ENCODE measurements at places on chromosomes 4 and X.

DNA sequence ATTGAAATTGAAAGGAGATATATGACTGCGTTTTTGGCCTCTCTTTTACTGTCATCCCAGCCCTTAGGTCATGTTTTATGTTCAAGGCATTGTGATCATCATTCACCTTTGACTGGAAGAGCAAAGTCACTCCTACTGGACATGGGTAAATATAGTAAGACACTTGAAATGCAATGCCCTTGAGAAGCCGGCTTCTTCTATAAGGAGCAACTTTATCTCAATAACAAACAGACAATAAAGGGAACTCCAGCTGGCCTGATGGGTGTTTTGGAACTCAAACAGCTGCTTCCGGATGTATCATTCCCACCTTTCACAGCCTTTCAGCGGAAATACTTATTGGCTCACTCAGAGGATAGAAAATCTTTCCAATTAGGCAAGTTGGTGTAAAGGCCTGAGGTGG, 65.1 kb upstream of the C4orf54 start:
- no peak for DNase-seq

- no peak for DNase-seq
Measured at GRCh38 chr4:35939751-35940150, 304.6 kb downstream of the ARAP2 start.

DNA sequence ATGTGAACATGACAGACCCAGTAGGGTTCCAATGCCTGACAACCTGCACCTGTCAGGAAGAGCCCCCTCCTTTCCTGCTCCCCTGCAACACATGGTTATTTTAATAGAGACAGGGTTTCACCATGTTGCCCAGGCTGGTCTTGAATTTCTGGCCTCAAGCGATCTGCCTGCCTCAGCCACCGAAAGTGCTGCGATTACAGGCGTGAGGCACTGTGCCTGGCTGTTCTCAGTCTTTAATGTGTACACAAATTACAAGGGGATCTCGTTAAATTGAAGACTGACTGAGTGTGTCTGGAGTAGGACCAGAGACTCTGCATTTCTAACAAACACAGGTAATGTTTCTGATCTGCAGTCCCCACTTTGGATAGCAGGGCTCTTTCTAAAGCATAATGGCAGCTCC, 55.4 kb downstream of the NPNT start:
- DNase-seq, result no peak

- peak; percentile 57 for DNase-seq
Measured at GRCh38 chrX:15151267-15152186, 118.4 kb downstream of the ASB9 start.

GRCh38 chr4:74054483-74055047, 16.1 kb upstream of the CXCL3 start:
- DNase-seq, result peak; percentile 11

GRCh38 chr4:106305435-106306055, 10.5 kb downstream of the TBCK start:
- no peak for DNase-seq
